ENCODE measurements at places on chromosomes 3 and 15.

DNA sequence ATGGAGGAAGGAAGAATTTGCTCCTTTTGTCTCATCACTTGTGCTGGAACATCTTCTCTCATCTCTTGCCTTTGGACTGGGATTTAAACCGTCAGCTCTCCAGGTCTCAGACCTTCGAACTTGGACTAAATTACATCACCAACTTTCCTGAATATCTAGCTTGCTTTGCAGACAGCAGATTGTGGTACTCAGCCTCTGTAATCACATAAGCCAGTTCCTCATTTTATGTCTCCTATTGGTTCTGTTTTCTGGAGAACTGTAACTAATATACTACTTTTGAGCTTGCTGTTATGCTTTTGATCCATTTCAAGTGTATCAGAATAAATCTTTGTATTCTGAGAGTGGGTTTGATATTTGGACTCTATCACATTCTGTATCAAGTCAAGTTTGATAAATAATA is 164.3 kb upstream of the VEPH1 start:
- no peak for DNase-seq

DNA sequence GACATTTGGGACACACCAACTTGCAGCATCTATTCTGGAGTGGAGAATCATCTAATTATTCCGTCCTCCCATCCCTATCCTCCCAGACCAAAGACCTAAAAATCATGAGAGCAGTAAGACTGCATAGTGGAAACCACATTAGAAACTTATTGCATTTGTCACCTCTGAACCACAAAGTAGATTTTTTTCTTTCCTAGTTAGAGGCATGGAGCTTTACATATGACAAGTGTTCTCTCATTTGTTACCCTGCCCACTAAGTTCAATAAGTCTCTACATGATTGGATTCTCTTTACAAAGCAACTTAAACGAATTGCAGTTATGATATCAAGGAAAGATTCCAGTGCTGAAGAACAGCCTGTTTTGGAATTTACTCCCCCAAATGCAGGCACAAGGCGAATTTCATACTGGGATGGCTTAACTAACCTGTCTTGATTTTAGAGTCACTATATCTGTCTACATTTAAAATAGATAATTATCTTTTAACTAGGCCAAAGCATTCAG is 42.3 kb upstream of the LRRFIP2 start:
- DNase-seq: no peak

GRCh38 chr15:61459785-61460707 is 230.9 kb upstream of the RORA start:
- DNase-seq: no peak

- DNase-seq: no peak
These were observed 6.9 kb upstream of the OXSR1 start for GRCh38 chr3:38158472-38158871.

GRCh38 chr3:102450976-102451375 is 16.2 kb downstream of the ZPLD1 start:
- DNase-seq: no peak

DNA sequence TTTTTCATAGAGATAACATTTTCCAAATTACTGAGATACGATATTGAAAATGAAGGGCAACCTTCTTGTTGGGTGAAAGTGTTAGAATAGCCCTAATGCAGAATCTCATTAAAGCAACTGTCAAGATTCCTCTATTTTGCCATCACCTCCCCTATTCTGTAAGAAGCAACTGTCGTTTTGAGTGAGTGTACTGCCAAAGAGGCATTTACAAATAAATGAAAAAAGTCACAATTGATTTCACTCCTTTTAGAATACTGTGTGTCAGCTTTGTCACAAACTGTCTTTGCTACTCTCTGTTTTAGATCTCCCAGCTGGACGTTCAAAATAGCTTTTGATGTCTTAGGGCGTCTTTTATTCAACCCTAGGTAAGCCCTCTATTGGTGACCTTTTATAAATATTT is 322.8 kb upstream of the NAALADL2 start:
- no peak for DNase-seq

- DNase-seq: no peak
These were observed 144.1 kb downstream of the KLF13 start for GRCh38 chr15:31470756-31471155.

DNA sequence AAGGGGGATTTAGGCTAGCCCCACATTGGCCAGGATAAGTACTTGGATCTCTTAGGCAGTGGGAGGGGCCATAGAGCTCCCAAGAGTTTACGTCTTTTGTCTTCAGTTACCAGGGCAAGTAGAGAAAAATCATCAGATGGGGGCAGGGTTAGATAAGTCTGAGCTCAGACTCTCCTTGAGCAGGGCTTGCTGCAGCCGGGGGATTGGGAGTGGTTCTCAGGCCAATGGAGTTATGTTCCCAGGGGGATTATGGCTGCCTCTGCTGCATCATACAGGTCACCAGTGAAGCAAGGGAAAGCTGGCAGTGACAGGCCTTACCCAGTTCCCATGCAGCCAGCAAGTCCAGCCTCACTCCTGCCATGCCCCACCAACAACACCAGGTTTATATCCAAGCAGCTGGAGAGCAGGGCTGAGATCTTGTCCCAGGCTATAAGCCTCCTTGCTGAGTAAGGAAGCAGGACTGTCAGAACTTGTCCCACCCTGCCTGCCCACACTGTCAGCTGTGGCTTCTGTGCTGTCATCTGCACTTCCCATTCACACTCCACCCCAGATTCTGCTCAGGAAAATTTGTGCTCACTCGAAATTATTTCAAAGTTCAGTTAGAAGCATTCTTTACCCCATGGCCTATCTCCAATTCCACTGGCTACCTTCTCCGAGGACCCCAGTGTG is 215.3 kb downstream of the FAM43A start:
- no peak for DNase-seq

- DNase-seq: no peak
These were observed 921.0 kb upstream of the CFAP20DC start for GRCh38 chr3:59970796-59971195.

GRCh38 chr3:31754575-31755278 is 222.0 kb downstream of the STT3B start:
- no peak for DNase-seq

GRCh38 chr15:33149919-33150318 is 44.6 kb downstream of the FMN1 start:
- no peak for DNase-seq

- DNase-seq: no peak
These were observed 8.8 kb upstream of the FILIP1L start for GRCh38 chr3:100123112-100123511.

GRCh38 chr3:141452045-141452444 is 34.8 kb upstream of the RASA2 start:
- no peak for DNase-seq

DNA sequence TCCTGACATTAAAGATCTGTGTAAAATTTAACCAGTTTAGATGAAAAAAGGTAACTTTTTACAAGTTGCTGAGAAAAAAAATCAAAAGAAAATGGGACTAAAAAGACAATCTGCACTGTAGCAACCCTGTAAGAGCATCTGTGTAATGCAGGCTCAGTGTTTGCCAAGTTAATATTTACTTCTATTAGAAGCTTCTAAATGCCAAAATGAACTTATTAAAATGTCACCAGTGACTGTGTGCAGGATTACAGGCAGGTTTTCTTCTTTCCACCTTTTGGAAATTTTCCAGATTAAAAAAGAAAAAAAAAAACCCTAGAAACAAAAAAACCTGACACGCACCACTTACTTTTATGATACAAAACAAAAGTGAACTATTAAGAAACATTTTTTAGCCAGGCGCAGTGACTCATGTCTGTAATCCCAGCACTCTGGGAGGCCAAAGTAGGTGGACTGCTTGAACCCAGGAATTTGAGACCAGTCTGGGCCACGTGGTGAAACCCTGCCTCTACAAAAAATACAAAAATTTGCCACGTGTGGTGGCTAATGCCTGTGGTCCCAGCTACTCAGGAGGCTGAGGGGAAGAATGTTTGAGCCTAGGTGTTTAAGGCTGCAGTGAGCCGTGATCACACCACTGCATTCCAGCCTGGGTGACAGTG is 87.2 kb downstream of the TJP1 start:
- DNase-seq: no peak

GRCh38 chr3:109559389-109559788 is 222.0 kb upstream of the DPPA4 start:
- no peak for DNase-seq

GRCh38 chr15:66705277-66706146 is 3.5 kb downstream of the SMAD6 start:
- DNase-seq: no peak

DNA sequence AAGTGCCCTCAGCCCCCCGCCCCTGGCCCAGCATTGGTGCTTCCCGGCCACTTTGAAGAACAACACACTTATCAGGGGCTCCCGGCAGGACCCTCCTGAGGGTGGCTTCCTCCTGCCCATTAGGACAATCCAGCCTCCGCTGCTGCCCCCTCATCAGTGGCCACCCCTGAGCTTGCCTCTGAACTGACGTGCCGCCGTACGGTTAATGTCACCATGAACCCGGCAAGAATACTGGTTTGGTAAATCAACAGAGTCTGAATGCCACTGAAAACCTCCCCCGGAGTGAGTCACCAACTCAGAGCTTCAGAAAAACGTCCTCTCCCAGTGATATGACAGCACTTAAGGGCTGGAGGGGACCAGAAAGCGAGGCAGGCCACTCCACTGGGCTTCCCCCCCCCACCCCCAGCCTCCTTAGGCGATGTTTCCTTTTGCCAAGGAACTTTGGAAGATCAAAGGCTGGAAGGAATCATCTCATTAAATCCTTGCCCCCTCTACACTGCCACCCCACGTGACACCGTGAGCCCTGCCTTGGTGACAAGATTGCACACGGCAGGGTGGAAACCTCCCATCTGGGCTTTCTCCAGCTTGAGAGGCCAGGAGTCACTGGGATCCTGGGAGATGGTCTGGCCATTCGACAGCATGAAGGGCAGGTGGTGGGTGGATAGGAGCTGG is 142.1 kb downstream of the NUP210 start:
- peak; percentile 51 for DNase-seq

DNA sequence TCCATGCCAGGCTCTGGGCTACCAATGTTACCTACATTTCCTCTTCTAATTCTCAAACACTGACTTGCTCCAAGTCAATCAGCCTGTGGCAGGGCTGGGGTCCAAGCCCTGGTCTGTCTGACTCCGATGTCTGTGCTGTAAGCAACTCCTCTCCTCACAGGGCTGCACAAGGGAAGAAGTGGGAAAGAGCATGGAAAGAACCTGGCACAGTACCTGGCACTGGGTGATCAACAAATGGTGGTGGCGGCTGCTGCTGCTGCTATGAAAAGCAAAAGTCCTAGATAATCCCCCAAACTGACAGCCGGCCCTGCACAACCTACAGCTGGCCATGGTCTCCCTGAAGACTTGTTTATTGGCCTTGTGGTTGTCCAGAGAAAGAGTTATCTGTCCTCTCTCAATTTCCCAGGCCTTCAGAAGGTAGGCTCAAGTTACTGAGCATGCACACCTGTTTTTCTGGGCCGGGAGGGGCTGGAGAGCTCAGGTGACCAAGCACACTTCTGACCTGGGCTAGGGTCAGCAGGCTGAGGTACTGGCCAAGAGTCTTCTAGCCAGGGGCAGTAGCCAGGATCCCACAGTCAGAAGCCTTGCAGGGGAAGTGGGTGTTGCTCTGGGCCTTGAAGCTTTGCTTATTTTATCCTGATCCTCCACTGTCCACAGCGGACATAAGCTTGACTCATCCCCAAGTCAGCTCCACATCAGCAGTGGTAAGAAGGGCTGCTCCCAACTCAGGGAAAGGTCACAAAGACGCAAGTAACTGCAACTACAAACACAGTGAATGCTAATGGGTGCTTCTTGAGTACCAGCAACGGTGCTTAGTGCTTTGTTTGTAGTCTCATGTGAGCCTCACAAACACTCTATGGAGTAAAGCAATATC is 35.3 kb upstream of the KY start:
- DNase-seq: no peak

- no peak for DNase-seq
These were observed 996 bp downstream of the RABL3 start for GRCh38 chr3:120741320-120741719.

DNA sequence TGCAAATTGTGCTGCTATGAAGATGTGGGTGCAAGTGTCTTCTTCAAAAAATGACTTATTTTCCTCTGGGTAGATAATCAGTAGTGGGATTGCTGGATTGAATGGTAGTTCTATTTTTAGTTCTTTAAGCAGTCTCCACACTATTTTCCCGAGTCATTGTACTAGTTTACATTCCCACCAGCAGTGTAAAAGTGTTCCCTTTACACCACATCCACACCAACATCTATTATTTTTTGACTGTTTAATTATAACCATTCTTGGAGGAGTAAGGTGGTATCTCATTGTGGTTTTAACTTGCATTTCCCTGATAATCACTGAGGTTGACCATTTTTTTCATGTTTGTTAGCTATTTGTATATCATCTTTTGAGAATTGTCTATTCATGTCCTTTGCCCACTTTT is 19.7 kb upstream of the PSMD6 start:
- DNase-seq: no peak
